ENCODE measurements at places on chromosomes 5 and 9. TPM values are rescaled to one million over a fixed set of nuclear protein-coding genes. Genes with fewer than 3 reads are reported as not detected.

The LHX3 gene
- total RNA-seq, result not detected

The SLC36A3 gene
- total RNA-seq, result not detected

The PTPRD gene
- 1.8 TPM for total RNA-seq

The TCF7 gene
- total RNA-seq, result under 0.01 TPM

The SV2C gene
- total RNA-seq, result not detected

The HAVCR2 gene
- not detected for total RNA-seq

The EFNA5 gene
- total RNA-seq, result 1.6 TPM

The CNTNAP3B gene
- total RNA-seq, result 4.5 TPM

The RLN1 gene
- total RNA-seq, result not detected

The KLHL3 gene
- 6.3 TPM for total RNA-seq

The MRPS30 gene
- 41.5 TPM for total RNA-seq

The CAMK2A gene
- total RNA-seq, result not detected

The CHSY3 gene
- total RNA-seq, result 10.9 TPM

The PCDHGA6 gene
- total RNA-seq, result 1.1 TPM

The TAF1L gene
- not detected for total RNA-seq

The ACSL6 gene
- not detected for total RNA-seq

The SPOCK1 gene
- 123 TPM for total RNA-seq

The ADAM19 gene
- total RNA-seq, result 16.4 TPM

The ANKRD18A gene
- not detected for total RNA-seq

The COL5A1 gene
- total RNA-seq, result 1,217 TPM

Measured in cardiac atrium fibroblast (primary cell).